ENCODE measurements at places on chromosomes 6 and 20.

DNA sequence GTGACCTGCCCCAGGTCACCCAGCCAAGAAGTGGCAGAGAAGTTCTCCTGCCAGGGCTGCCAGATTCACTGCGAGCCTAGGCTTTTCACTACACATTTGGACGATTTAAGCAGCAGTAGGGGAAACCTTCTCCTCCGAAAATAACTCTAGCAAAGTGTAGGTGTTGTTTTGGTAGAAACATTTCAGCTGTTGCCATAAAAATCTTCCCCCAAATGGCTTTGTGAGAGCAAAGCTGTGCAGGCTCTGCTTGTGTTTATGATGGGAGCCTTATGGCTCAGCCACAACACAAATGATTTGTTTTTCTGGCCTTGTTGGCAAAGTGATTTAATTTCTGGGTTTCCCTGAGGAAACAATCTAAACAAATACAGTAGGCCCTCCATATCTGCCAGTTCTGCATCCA lies 81.8 kb downstream of the PLCB4 start:
- DNase-seq, result no peak

DNA sequence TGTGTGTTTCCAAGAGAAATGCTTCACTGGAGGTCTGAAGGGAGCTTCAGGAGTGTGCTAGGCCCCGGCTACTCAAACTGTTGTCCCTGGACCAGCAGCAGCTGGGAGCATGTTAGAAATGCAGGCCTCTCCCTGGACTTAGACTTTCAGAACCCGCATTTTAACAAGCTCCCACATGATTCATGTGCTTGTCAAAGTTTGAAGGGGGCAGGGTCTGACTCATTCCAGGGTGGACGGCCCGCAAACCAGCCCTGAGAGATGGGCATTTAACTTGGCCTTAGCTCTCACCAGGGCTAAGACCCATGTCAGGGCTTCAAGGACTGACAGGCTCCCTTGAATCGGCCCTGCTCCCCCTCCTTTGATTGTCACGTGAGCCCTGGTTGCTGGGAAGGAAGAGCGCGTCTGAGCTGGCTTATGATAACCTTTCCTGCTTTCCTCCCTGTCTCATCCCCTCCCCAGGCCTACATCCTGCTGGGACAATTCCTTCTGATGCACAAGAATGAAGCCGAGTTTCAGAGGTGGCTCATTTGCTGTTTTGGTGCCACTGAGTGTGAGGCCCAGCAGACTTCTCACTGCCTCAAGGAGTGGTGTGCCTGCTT lies 35.5 kb downstream of the BANF2 start:
- DNase-seq, result no peak

GRCh38 chr20:50389438-50389807 lies 120.8 kb upstream of the PTPN1 start:
- no peak for DNase-seq

GRCh38 chr20:50679753-50680104 lies 11.6 kb downstream of the RIPOR3 start:
- no peak for DNase-seq

DNA sequence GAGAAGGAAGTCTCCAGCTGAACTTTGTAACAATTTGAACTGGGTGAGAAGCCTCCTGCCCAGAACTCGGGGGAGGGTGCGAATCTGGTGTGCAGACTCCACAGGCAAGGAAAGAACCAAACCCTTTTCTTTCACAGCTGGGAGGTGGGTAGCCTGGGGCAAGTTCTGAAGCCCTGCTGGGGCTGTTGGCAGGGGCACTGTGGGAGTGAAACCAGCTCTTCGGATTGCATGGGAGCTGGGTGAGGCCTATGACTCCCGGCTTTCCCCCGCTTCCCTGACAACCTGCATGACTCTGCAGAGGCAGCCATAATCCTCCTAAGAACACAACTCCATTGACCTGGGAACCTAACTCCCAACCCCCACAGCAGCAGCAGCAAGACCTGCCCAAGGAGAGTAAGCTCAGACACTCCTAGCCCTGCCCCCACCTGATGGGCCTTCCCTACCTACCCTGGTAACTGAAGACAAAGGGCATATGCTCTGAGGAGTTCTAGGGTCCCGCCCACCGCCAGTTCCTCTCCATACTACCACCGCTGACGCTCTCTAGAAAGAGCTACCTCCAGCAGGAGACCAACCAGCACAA lies 37.5 kb downstream of the SOD2 start:
- peak; percentile 29 for DNase-seq

GRCh38 chr20:25247518-25247955 lies 348 bp upstream of the PYGB start:
- no peak for DNase-seq

DNA sequence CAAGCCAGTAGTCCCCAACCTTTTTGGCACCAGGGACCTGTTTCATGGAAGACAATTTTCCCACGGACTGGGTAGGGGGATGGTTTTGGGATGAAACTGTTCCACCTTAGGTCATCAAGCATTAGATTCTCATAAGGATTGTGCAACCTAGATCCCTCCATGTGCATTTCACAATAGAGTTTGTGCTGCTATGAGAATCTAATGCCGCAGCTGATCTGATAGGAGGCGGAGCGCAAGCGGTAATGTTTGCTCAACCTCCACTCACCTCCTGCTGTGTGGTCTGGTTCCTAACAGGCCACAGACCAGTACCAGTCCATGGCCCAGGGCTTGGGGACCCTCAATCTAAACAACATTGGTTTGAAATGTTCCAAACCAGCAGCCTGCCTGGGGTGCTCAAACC lies 137.0 kb upstream of the STXBP5 start:
- DNase-seq, result no peak

DNA sequence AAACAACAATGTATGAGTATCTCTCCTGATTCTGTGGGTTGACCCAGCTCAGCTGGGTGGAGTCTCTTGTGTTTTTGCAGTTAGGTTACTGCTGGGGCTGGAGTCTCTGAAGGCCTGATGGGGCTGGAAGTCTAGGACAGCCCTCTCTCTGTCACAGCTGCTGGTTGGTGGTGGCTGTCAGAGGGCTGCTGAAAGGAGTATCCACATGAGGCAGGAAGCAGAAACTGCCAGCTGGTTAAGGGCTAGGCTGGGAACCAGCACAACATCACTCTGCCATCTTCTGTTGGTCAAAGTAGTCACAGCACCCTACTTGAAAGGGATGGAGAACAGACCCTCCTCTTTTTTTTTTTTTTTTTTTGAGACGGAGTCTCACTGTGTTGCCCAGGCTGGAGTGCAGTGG lies 10.0 kb upstream of the PACSIN1 start:
- DNase-seq, result no peak

DNA sequence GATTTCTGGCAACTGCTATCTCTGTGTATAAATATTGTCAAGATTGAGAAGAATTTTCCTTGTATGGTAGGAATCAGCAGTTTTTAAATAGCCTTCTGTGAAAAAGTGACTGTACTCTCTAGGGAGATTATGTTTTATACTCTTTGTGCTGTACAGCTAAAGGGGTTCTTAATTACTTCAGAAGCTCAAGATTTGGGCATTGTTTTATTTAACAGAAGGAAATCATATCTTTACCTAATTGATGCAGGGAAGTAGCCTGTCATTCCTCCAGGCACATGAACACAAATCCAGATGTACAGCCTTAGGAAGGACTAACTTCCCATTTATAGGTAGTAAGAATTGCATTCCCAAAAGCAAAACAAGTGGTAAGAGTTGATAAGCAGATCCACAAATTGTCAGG lies 1.3 kb downstream of the CALHM5 start:
- DNase-seq, result no peak

DNA sequence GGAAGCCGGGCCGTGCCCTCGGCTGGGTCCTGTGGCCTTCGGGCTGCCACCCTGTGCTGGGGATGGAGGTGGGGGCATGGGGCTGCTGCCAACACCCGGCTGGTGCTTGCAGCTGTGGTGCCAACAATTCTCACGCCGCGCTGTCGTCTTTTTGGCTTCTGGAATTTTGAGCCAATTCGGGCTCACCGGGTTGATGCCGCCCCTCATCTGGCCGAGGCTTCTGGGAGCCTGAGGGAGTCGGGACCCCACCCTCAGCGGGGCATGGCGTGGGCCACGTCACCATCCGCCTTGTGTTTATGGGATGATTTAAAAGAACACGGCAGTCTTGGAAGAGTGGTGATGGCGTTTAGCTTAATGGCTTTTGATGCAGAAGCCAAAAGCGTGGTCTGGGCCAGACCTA lies 8.7 kb upstream of the NPBWR2 start:
- DNase-seq, result no peak

GRCh38 chr6:26296556-26296856 lies 68.5 kb upstream of the BTN3A2 start:
- no peak for DNase-seq

DNA sequence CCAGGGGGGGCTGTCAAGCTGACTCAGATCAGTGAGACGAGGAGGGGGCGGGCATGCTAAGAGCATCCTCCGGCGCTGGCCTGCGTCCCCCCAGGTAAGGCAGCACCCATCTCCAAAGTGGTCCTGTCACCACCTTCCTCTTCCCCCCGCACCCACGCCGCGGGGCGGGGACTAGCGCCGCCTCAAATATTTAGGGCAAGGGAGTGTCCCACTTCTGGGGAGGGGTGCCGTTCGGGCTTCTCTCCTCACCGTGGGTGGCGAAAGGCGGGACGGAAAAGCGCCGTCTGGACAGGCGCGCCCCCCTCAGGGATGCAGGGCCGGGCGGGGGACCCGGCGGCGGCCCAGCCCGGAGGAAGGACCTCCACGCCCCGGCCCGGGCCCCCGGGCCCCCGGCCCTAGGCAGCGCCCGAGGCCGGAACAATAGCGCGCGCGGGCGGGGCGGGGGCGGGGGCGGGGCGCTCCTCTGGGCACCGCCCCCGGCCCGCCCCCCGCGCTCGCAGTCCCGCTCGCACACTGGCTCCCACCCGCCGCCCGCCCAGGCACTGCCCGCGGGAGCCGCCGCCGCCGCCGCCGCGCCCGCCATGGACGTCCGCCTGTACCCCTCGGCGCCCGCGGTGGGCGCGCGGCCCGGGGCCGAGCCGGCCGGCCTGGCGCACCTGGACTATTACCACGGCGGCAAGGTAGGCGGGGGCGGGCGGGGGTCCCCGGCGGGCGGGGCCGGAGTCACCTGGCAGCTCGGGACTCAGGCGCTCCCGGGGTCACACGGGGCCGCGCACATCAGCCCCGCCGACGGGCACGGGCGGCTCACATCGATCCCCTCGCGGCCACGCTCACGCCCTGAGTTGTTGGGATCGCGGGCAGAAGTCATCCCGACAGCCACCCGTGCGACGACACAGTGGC lies at the start of gene TOX2:
Gene TOX2 (plus strand): TSS at position 542 of the 900 bp plus-strand sequence. CDS start 40 bp downstream, at position 582.
- peak; percentile 50 for DNase-seq

GRCh38 chr6:122059918-122060317 lies 339.5 kb upstream of the HSF2 start:
- DNase-seq, result peak; percentile 11

DNA sequence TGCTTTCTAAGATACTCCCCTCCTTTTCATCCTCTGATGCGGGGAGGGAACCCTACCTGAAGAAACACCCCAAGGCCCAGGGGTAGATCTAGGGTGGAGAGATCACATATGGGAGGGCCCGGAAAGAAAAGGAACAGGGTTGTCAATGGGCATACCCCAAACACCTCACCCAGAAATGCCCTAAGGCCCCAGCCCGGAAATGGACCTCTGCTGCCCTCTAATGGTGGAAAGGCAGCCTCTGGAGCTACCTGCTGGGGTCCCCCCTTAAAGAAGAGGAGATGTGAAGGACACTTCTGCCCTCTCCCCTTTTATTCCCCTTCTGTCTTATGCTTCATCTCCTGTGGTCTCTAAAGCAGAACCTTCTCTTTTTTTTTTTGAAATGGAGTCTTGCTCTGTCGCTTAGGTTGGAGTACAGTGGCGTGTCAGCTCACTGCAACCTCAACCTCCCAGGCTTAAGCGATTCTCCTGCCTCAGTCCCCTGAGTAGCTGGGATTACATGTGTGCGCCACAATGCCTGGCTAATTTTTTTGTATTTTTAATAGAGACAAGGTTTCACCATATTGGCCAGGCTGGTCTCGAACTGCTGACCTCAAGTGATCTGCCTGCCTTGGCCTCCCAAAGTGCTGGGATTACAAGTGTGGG lies 458 bp upstream of the ARMC12 start:
- peak; percentile 86 for DNase-seq

DNA sequence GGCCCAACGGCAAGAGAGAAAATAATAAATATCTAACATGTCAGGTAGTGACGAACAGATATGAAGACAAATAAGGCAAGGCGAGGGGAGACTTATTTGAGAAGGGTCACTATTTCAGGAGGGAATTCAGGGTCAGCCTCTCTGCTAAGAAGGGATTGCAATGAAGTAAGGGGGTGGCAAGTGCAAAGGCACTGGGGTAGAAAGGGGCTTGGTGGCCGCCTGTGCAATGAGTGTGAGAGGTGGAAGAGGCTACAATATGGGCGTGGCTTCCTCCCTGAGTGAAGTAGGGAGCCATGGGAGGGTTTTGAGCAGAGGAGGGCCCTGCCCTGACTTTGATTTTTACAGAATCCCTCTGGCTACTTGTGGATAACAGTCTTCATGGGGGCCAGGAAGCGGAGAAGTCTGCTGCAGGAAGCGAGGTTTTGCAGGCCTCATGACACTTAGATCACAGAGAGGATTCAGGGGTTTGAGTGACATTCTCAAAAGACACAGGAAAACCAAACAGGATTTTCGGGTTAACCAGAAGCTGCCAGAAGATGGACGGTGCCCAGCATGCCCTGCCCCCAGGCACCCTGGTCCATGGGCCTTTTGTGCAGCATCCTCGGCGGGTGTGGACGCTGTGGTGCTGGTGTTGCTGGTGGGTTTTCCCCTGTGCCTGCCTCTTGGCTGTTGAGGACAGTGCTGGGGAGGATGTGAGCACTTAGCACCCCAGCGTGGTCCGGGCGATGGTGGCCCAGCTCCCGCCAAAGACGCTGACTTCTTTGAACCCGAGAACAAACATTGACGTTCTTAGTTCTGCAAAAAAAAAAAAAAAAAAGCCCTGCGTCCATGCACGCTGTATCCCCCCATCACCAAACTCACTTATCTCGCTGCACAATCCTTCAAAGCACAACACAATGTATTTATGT lies 124.2 kb upstream of the PTPN1 start:
- DNase-seq, result no peak

DNA sequence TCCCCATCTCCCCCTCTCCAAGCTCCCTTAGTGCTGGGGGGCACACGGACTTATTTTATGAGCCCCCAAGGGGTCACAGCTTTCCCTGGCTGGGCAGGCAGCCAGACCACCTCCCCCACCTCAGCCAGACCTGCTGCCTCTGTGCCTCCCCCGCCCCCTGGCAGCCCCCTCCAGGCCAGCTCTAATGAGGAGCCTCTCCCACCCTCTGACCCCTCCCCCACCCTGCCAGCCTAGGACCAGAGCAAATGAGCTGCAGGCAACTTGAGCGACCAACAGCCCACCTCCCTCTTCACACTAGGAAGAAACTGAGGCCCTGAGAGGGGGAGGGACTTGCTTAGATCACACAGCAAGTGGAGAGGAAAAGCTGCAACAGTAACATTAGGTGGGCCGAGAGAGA lies 1.9 kb downstream of the GDF5 start:
- DNase-seq, result no peak

DNA sequence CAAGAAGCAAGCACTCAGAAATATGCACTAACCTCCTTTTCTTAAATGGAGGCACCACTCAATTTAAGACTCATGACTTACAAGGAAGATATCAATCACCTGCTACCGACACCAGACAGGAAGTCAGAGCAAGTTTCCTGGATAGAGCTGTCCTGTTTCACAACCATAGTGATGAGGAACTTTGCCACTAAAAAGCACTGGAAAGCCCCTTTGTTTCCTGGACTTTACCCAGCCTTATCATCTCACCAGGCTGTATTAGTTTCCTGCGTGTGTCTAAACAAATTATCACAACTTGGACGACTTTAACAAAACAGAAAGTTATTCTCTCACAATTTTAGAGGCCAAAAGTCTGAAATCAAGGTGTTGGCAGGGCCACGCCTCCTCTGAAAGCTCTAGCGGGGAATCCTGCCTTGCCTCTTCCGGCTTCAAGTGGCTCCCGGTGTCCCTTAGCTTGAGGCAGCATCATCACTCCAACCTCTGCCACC lies 253.8 kb upstream of the STXBP5 start:
- no peak for DNase-seq
